ENCODE measurements at places on chromosomes 11 and 22. TPM values are rescaled to one million over a fixed set of nuclear protein-coding genes. Genes with fewer than 3 reads are reported as not detected.
A peak's percentile ranks its signal among the peaks of the same experiment; 100 is the strongest.

TRIM66 gene
- 59.5 TPM for total RNA-seq

HTR3A gene
- 14.5 TPM for total RNA-seq

C11orf42 gene
- total RNA-seq: not detected

CLCF1 gene
- not detected for total RNA-seq

RAG2 gene
- total RNA-seq: not detected

OR2AG2 gene
- total RNA-seq: 0.78 TPM

DNA sequence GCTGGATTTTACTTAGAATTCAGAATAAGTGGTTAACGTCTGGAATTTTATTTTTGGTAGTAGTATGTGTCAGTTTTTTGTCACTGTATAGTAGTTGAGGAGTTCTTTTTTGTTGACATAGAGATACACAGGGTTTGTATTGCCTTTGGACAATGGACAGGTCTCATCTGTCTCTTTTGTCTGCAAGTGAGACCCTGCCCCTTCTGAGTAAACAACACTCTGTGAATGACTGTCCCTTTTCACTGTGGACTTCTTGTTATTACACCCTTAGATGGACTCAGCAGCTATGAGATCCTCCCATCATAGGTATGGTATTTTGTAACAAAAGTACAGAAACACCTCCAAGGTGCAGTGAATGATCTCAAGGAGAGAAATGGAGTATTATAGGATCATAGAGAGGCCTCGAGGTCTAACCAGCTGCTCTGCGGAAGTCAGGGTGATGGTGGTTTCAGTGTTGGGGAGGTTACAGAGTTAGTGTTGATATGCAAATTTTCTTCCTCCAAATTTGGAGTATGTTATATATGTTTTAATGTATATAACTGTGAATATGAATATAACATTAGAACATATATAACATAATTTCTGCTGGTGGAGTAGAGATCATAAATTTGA, 7.8 kb downstream of the PPP6R3 start:
- no peak for DNase-seq

GRCh38 chr11:102384419-102385079, 37.5 kb downstream of the BIRC2 start:
- no peak for DNase-seq

DNA sequence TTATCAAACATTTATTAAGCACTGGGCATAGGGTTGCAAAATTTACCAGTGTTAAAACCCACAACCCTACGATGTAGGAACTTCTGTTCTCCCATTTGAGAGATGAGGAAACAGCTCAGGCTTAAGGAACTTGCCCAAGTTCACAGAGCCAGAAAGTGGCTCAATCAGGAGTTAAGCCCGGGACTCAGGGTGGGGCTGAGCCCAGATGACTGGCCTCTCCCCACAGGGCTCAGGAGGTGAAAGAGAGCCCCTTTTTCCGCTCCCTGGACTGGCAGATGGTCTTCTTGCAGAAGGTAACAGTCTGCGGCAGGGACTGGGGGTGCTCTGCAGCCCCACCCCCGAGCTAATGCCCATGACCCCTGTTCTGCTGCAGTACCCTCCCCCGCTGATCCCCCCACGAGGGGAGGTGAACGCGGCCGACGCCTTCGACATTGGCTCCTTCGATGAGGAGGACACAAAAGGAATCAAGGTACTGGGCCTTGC, 5.6 kb upstream of the ANKRD13D start:
- DNase-seq: no peak

DNA sequence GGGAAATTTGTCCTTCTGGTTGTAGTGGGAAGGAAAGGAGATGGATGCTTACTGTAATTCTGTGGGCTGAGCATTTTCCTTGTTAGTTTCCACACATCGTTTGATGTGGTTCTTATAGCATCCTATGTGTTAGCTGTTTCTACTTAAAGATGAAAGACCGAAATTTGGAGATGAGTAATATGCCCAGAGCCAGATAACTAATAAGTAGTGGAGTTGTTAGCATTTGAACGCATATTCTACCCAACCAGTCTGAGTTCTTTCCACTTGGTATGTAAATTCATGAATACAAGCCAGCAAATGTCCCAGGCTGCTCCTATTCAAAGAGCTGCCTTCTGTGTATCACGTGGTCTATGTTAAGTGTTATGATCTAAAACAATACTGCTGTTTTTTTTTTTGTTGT, 14.6 kb downstream of the SPECC1L start:
- no peak for DNase-seq

GRCh38 chr11:9851366-9851765, 187.5 kb downstream of the SWAP70 start:
- DNase-seq: no peak

DNA sequence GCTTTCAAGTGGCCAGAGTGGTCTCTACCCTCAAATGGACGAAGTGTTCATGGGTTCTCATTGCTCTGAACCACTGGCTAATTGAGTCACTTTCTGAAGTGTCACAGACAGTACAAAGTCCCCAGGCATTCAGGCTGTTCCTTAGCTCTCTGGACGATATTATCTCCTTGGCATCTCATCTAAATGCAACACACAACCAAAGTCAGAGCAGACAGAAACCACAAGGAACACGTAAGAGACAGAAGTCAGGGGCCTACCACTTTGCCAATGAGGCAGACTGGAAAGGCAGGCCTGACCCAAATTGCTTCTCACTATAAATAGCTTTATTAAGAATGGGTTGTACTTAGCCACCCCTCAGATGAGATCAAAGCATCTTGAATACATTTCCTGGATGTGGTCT, 29.0 kb upstream of the LDLRAD3 start:
- DNase-seq: no peak

GRCh38 chr11:116175707-116176106, 597.1 kb downstream of the BUD13 start:
- DNase-seq: no peak

DNA sequence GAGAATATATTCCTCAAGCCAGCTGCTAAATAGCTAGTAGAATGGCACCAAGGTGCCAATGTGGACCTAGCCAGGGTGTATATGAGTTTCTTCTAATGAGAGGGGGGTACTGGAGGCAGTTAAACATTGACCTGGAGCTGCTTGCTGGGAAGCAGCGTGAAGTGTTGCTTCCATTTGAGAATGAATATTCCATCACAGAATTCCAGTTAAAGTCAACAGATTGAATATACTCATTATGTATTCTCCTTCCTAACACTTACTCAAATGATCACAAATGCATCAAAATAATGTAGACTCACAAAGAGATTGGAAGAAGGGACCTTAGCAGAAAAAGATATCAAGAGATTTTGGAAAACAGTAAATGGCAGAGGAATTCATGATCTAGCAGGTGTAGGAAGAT, 102.1 kb downstream of the CD44 start:
- DNase-seq: no peak

- DNase-seq: no peak
Measured at GRCh38 chr22:47631571-47632102, 869.2 kb downstream of the TBC1D22A start.

GRCh38 chr22:23457380-23457985, 122.6 kb downstream of the IGLL1 start:
- DNase-seq: no peak

- DNase-seq: no peak
Measured at GRCh38 chr22:24942301-24942700, 4.2 kb downstream of the LHFPL7 start.

GRCh38 chr11:64729851-64730382, 6.9 kb upstream of the NRXN2 start:
- DNase-seq: peak; percentile 79

DNA sequence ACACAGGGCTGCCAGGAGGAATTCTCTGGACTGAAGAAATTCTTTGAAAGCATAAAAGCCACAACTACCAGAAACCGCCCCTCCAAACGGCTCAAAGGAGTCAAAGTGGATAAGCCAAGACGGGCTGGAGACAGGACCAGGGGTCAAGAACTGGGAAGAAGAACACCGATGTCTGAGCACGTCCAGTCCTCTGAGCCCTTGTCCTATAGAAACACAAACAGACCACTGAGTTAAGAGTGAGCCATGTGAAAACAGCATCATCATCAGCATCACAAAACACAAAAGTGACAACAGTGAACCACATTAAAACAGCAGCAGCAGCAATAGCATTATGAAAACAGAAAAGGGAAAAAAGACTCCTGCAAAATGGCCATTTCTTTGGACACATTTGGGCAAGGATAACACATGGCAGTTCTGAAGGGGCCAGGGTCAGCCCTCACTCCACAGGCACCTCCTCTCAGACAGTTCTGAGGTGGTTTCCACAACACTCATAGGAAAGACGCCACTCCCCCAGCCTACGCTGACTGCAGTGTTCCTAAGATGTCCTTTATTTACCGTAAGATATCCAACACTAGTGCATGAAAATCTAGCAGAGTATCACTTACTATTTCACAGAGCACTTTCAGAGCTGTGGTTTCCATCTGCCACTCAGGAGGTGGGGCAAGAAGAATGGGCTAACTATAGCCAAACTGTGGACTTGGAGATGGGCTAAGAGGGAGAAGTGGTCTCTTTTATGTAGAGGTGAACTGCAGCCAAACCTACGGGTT, 28.6 kb upstream of the YPEL1 start:
- DNase-seq: no peak

GRCh38 chr22:41339823-41340222, 38.5 kb downstream of the ZC3H7B start:
- DNase-seq: no peak

DNA sequence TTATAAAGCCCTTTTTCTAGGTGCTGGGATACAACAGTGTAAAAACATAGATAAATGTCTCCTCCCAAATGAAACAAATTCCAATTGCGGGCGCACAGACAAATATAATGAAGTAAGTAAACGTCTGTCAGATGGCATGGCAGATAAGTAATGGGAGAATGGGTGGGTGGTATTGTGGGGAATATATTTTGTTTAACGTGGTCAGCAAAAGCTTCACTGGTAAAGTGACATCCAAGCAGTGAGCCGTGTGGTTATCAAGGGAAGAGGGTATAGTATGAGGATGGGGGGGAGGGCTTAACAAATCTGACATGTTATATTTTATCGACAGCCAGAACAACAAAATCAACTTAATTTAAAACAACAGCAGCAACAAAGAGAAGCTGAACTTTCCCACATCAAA, 1.2 kb downstream of the SVIP start:
- no peak for DNase-seq

Measured in glutamatergic neuron (in vitro differentiated cells).